ENCODE measurements at places on chromosomes 4 and X. TPM values are rescaled to one million over a fixed set of nuclear protein-coding genes. Genes with fewer than 3 reads are reported as not detected.
A peak's percentile ranks its signal among the peaks of the same experiment; 100 is the strongest.

DNA sequence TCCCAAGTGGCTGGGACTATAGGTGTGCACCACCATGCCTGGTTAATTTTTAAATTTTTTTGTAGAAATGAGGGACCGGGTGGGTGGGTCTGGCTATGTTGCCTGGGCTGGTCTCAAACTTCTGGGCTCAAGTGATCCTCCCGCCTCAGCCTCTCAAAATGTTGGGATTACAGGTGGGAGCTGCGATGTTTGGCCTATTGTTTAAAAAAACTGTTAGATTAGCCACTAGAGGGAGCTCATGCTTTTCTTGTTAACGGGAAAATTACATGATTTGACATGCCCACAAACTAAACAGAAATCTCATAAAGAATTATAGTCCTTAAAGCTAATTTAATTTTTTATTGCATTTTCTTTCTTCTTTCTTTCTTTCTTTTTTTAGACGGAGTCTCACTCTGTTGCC lies 5.0 kb upstream of the SDAD1 start:
- DNase-seq: peak; percentile 51
- H3K27me3 ChIP-seq: no peaks in the 10 kb centered on the region
- no peak overlapping the region for H3K27ac ChIP-seq
- no peak overlapping the region for H3K4me3 ChIP-seq

DNA sequence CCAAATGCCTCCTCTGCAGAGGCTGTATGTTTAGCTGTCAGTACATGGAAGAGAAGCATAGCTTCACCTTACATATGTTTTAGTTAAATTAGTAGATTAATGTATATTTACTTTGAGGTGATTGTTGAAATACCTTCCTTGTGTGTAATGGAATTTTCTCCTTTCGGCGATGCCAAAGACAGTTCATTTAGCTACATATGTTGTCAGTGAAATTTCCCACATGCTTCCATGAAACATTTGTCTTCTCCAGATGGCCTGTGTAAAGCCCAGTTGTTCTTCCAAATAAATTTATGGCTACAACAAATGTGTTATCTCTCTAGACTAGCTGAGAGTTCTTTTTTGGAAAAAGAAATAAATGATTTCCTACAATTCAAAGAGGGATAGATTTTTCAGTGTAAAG lies 95.2 kb downstream of the GPAT3 start:
- no peak overlapping the region for H3K4me3 ChIP-seq
- peaks cover 4% of the 10 kb centered on the region for H3K36me3 ChIP-seq
- H3K27me3 ChIP-seq: peaks cover 5% of the 10 kb centered on the region
- no peak overlapping the region for H3K27ac ChIP-seq
- H3K4me1 ChIP-seq: peaks cover 22% of the 10 kb centered on the region

DNA sequence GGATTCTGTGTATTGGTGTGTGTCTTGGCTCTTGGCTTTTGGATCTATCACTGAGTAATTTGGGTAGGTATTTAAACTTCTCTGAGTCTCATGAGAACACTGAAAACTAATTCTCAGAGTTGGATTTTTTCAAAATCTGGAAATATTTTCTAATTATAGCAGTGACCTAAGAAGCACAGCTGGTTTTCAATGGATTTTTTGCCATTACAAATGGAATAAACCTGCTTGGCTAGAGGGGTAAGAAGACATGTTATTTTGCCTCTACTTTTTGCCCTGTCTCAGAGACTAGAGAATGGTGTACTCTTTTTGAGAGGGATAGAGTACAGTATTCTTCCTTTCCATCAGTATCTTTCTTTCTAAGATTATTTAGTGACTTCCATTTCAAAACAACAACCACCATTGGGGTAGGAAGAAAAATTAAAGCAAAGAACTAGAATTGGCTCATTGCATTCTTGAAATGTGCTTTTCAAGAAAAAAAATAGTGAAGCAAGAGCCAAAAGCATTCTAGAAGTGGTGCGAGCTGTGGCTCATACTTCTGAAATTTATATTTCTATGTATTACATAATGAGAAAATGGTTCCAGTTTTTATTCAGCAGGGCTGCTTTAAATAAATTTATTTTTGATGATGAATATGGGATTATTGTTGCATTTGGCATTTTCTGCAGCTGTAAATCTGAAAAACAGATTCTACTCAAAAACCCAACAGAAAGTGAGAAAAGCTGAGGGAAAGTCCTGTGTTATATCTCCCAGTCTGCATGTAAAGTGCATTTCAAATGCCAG lies 850.2 kb upstream of the SLIT2 start:
- peaks cover 4% of the 10 kb centered on the region for H3K36me3 ChIP-seq
- peaks cover 1% of the 10 kb centered on the region for H3K27me3 ChIP-seq
- H3K27ac ChIP-seq: no peak overlapping the region
- no peak for DNase-seq
- no peak overlapping the region for H3K4me3 ChIP-seq

DNA sequence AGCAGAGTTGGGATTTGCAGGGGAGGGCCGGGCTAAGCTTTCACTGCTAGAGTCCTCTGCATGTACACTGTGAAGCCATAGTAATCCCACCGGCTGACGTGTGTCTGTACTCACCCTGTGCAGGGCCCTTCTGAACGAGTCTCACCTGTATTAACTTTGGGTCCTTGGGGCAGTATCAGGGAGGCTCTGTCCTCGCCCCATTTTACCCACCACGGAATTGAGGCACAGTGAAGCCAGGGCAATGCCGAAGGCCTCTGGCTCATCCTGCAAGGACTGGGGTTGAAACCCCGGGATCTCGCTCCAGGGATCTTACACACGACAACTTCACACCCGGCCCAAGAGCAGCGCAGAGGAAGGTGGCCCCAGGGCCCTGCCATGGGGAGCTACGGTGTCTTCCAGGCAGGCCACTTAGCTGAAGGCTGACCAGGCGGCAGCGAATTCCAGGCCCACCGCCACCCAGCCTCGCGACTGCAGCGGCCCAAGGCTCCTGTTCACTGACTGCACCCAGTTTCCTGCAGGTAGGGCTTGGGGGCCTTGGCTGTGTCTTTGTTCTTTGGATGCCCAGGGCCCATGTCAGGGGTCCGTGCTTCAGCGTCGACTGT lies 75.5 kb upstream of the ADRA2C start:
- H3K4me1 ChIP-seq: no peaks in the 10 kb centered on the region
- no peak overlapping the region for H3K27ac ChIP-seq
- no peak overlapping the region for H3K4me3 ChIP-seq
- H3K36me3 ChIP-seq: no peaks in the 10 kb centered on the region

- no peak for DNase-seq
- no peaks in the 10 kb centered on the region for H3K36me3 ChIP-seq
- H3K4me3 ChIP-seq: no peak overlapping the region
- H3K27me3 ChIP-seq: peaks cover 13% of the 10 kb centered on the region
Measured at GRCh38 chrX:153642655-153643430, 4.2 kb upstream of the DUSP9 start.

- H3K27me3 ChIP-seq: no peaks in the 10 kb centered on the region
- no peaks in the 10 kb centered on the region for H3K36me3 ChIP-seq
- H3K27ac ChIP-seq: no peak overlapping the region
- no peaks in the 10 kb centered on the region for H3K4me1 ChIP-seq
- no peak for DNase-seq
Measured at GRCh38 chrX:5842601-5843000, 386.1 kb downstream of the NLGN4X start.

The LNX1 gene
- total RNA-seq: not detected

The SUPT20HL2 gene
- total RNA-seq: not detected

DNA sequence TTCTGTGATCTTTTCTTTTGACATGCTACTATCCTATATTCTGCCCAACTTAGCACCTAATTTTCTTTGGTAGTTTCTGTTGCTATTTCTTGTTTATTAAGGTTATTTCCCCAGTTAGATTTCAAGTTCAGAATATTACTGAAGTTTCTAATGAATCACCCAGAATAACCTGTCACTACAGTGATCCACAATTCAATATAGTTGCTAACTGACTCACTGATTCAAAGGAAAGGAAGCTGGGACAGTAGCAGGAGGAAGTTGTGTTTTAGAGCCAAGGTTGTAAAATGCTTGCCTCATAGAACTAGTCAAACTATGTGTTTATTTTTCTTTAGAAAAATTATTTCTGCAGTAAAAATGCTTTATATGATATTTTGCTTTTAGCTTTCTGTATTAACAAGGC lies 37.4 kb downstream of the PAK3 start:
- no peaks in the 10 kb centered on the region for H3K4me1 ChIP-seq
- no peak for DNase-seq
- no peaks in the 10 kb centered on the region for H3K27me3 ChIP-seq

DNA sequence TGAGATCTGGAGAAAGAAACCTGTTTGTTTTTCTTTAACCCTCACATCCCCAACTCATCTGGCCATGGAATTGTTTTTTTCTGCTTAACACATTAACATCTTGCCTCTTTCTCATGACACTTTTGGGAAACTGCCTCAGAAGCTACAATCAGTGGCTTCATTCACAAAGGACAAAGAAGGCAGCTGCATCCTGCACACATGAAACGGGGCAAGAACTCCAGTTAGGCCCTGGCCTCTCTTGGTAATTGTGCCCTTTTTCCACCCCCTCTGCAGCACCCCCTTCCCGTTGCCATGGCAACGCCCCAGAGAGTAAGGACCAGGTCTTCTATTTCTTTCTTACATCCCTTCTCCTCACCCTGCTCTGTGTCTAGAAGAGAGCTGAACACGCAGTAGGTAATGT lies 103.4 kb downstream of the PDGFRA start:
- H3K27me3 ChIP-seq: peaks cover 6% of the 10 kb centered on the region
- no peaks in the 10 kb centered on the region for H3K36me3 ChIP-seq
- no peak for DNase-seq
- no peak overlapping the region for H3K4me3 ChIP-seq

The MAML3 gene
- total RNA-seq: 1.2 TPM

The SSX4 gene
- total RNA-seq: not detected

DNA sequence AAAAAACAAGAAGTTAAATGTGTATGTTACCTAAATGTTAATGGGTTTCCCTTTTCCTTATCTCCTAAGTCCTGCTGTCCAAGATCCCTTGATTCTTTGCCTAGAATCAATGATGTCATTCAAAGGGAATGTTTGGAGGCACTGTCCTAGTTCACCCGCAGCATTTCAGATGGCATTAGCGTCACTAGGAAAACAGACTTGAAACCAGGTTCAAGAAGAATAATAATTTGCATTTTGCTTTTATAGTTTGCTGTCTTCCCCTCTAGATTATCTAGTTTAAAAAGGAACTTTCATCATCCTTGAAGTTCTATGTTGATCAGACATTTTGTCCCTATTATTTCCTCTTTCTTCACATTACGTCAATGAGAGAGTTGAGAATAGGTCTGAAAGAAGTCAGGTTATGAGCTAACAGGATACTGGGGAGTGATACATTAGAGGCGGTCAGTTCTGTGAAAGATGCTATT lies 234.1 kb upstream of the PGRMC2 start:
- H3K27me3 ChIP-seq: peaks cover 1% of the 10 kb centered on the region
- peak; percentile 18 for DNase-seq
- peak overlapping the region; percentile 9 for H3K4me3 ChIP-seq
- peak overlapping the region; percentile 26 for H3K27ac ChIP-seq
- H3K4me1 ChIP-seq: peaks cover 86% of the 10 kb centered on the region
- H3K36me3 ChIP-seq: peaks cover 5% of the 10 kb centered on the region

The MAGEA2B gene
- total RNA-seq: not detected

DNA sequence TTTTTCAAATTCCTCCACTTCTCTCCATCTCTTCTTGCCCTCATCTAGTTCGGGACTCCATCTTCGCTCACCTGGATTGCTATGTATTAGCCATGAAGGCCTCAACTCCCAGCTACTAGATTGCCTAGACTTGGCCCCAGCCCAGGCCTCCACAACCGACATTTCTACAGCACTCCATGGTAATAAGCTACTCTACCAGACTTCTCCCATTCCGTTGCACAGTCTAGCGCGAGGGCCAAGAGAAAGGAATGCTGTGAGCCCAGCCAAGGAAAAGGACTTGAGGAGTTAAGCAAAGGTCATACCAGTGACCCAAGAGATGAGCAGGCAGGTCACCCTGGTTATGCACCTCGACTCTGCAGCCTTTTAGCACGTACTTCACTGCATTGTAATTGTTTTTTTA lies 75.6 kb downstream of the SOWAHB start:
- no peak overlapping the region for H3K27ac ChIP-seq
- peaks cover 6% of the 10 kb centered on the region for H3K4me1 ChIP-seq
- DNase-seq: no peak
- no peaks in the 10 kb centered on the region for H3K36me3 ChIP-seq
- H3K27me3 ChIP-seq: no peaks in the 10 kb centered on the region
- H3K4me3 ChIP-seq: no peak overlapping the region

The SUPT20HL1 gene
- total RNA-seq: not detected

GRCh38 chr4:15245006-15245530 lies 182.8 kb upstream of the C1QTNF7 start:
- DNase-seq: no peak
- no peak overlapping the region for H3K4me3 ChIP-seq
- no peaks in the 10 kb centered on the region for H3K36me3 ChIP-seq
- peaks cover 25% of the 10 kb centered on the region for H3K4me1 ChIP-seq
- H3K27me3 ChIP-seq: peaks cover 6% of the 10 kb centered on the region

The C4orf33 gene
- 8.6 TPM for total RNA-seq

GRCh38 chr4:148984951-148985350 lies 542.7 kb upstream of the NR3C2 start:
- H3K36me3 ChIP-seq: no peaks in the 10 kb centered on the region
- H3K27ac ChIP-seq: no peak overlapping the region
- H3K4me1 ChIP-seq: no peaks in the 10 kb centered on the region
- H3K4me3 ChIP-seq: no peak overlapping the region
- DNase-seq: no peak

- no peaks in the 10 kb centered on the region for H3K27me3 ChIP-seq
- no peak overlapping the region for H3K4me3 ChIP-seq
- no peak for DNase-seq
- H3K27ac ChIP-seq: no peak overlapping the region
Measured at GRCh38 chrX:98924511-98924910, 1485.6 kb downstream of the PCDH19 start.

DNA sequence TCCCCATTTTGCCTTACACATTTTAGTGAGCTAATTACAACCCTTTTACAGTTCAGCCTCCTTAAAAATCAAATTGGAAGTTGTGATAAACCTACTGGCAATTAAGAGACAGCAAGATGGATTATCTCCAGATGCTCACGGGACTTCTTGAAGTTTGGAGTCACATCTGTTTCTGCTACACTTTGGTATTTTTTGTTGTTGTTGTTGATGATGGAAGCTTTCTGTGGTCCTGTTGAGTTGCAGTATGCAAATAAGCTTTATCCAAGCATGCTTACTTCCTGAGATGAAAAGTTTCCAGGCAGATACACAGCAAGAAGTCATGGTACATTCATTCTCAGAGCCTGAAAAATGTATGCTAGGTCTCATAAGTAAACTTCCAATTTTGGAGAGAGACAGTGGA lies 670.0 kb upstream of the AMOT start:
- H3K4me1 ChIP-seq: peaks cover 65% of the 10 kb centered on the region
- H3K27ac ChIP-seq: no peak overlapping the region
- peak overlapping the region; percentile 29 for H3K4me3 ChIP-seq

The TMPRSS11F gene
- total RNA-seq: not detected

The TEX11 gene
- total RNA-seq: not detected

The BRS3 gene
- not detected for total RNA-seq
